ENCODE measurements at places on chromosomes 13 and 19. TPM values are rescaled to one million over a fixed set of nuclear protein-coding genes. Genes with fewer than 3 reads are reported as not detected.

IQCN gene
- 0.48 TPM for total RNA-seq

IGFL2 gene
- total RNA-seq: not detected

MUC16 gene
- total RNA-seq: 0.22 TPM

GADD45GIP1 gene
- total RNA-seq: 44.5 TPM

CGB2 gene
- 0.77 TPM for total RNA-seq

NPAS1 gene
- total RNA-seq: 20.0 TPM

PDX1 gene
- not detected for total RNA-seq

C5AR2 gene
- total RNA-seq: not detected

APOE gene
- 530 TPM for total RNA-seq

APOC4 gene
- not detected for total RNA-seq

MBD3L1 gene
- total RNA-seq: not detected

TINCR gene
- 0.18 TPM for total RNA-seq

ZNF569 gene
- total RNA-seq: 14.2 TPM

EFNA2 gene
- 14.3 TPM for total RNA-seq

TEX26 gene
- not detected for total RNA-seq

FAM83E gene
- total RNA-seq: 9.5 TPM

SYT5 gene
- total RNA-seq: 3.0 TPM

PRR12 gene
- 64.2 TPM for total RNA-seq

ZNF835 gene
- total RNA-seq: 0.18 TPM

ZNF493 gene
- total RNA-seq: 26.4 TPM

TMEM238 gene
- total RNA-seq: 4.8 TPM

DHDH gene
- total RNA-seq: 2.0 TPM

SLC25A41 gene
- total RNA-seq: 0.42 TPM

TNNI3 gene
- 41.0 TPM for total RNA-seq

CRB3 gene
- total RNA-seq: 32.1 TPM

SLC46A3 gene
- 0.22 TPM for total RNA-seq

FLT3 gene
- total RNA-seq: 0.33 TPM

LYPD5 gene
- 0.50 TPM for total RNA-seq

DPF1 gene
- 12.0 TPM for total RNA-seq

EFNB2 gene
- total RNA-seq: 12.9 TPM

SERP2 gene
- total RNA-seq: 2.0 TPM

ZNF8 gene
- 17.3 TPM for total RNA-seq

NKPD1 gene
- total RNA-seq: 0.17 TPM

CBLC gene
- total RNA-seq: 14.2 TPM

OSCAR gene
- 0.24 TPM for total RNA-seq

PSG11 gene
- total RNA-seq: not detected

ZNF112 gene
- total RNA-seq: 4.2 TPM

TTYH1 gene
- 43.1 TPM for total RNA-seq

RGS9BP gene
- 0.09 TPM for total RNA-seq

ZNF382 gene
- total RNA-seq: 10.8 TPM

CLEC17A gene
- total RNA-seq: not detected

ZNF264 gene
- 23.4 TPM for total RNA-seq

CCL25 gene
- not detected for total RNA-seq

NLRP9 gene
- total RNA-seq: not detected

WDR87 gene
- total RNA-seq: not detected

SYNE4 gene
- total RNA-seq: 20.4 TPM

PRTN3 gene
- not detected for total RNA-seq

TARM1 gene
- not detected for total RNA-seq

FBXL3 gene
- total RNA-seq: 16.4 TPM

CAB39L gene
- 6.0 TPM for total RNA-seq

ZNF534 gene
- not detected for total RNA-seq

ZNF763 gene
- 0.77 TPM for total RNA-seq

ZNF431 gene
- 47.4 TPM for total RNA-seq

AKT1S1 gene
- total RNA-seq: 44.6 TPM

SERPINE3 gene
- total RNA-seq: not detected

MEF2B gene
- 1.3 TPM for total RNA-seq

Data from H9 (cell line).